Heart left ventricle (tissue), 16 donors: ENCODE measurements at places on chromosomes 11 and 22. TPM values are rescaled to one million over a fixed set of nuclear protein-coding genes. Genes with fewer than 3 reads are reported as not detected.

The MAPK11 gene
- total RNA-seq = 12.1 TPM

The FOSL1 gene
- 6.4 TPM for total RNA-seq

The HORMAD2 gene
- not detected for total RNA-seq

The E2F8 gene
- 2.3 TPM for total RNA-seq

The CREB3L1 gene
- total RNA-seq = 30.3 TPM

The UPK2 gene
- total RNA-seq = not detected

The RIMBP3C gene
- total RNA-seq = 0.19 TPM

DNA sequence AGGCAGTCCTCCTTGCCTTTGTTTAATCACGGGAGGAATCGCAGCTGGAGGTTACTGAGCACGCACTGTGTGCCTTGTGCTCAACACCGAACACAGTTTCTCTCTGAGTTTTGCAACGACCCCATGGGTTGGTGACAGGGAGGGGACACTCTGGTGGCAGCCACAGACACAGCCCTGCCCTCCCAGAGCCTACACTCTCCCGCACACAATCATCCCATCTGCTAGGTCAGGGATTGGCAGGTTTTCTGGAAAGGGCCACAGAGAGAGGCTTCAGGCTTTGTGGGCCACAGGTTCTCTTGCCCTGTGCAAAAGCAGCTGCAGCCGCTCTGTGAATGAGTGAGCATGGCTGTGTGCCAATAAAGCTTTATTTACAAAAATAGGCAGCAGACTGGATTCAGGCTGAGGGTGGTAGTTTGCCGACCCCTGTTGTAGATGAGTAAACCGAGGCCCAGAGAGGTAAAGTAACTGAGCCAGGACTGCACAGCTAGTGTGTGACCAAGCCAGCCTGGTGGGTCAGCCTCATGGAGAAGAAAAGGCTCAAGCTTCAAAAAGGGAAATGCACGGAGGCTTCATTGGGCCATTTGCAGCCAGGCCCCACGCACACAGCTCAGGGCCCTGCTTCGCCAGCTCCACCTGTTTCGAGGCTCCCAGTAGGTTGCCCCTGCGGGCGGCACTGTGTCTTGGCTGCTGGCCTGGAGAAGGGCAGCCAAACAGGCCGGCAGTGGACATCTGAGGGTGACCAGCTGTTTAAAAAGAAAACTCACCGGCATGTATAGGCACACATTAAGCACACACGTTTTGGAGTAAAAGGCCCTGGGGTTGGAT, 16.3 kb downstream of the LTO1 start:
- DNase-seq = no peak

DNA sequence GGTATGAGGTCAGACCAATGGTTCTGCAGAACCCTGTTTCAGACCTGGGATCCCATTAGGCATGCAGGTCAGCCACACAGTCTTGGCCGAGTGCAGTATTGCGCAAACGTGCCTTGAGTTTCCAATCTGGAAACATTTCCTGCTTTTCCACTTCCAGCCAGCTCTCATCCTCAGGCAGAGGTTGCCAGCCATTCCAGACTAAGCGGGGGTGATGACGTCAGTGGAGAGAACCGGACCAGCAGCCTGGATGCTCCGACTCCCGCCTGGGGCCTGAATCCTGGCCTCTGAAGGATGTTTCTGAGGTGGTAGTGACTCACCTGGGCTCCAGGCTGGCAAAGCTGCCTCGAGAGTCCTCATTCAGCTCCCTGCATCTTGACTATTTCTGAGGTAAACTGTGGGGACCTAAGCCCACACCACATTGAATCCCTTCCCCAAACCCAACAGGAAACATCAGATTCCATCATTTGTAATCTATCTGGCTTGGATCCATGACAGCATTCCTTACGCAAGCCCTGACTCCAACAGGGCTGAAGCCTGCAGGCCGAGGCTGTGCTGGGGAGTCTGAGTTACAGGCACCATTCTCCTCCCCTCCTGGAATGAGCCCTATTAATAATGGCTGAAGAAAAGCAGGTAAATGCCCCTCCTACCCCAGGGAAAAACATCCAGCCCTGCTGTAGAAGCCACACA, 83.0 kb downstream of the ABTB2 start:
- DNase-seq = peak; percentile 92

GRCh38 chr11:69131644-69132300, 24.0 kb upstream of the SMIM38 start:
- peak; percentile 70 for DNase-seq

GRCh38 chr11:78925387-78925786, 350.7 kb upstream of the NARS2 start:
- no peak for DNase-seq

GRCh38 chr22:44349594-44349993, 36.8 kb upstream of the SHISAL1 start:
- DNase-seq = no peak

GRCh38 chr22:23375031-23375827, 194.9 kb downstream of the BCR start:
- DNase-seq = no peak

DNA sequence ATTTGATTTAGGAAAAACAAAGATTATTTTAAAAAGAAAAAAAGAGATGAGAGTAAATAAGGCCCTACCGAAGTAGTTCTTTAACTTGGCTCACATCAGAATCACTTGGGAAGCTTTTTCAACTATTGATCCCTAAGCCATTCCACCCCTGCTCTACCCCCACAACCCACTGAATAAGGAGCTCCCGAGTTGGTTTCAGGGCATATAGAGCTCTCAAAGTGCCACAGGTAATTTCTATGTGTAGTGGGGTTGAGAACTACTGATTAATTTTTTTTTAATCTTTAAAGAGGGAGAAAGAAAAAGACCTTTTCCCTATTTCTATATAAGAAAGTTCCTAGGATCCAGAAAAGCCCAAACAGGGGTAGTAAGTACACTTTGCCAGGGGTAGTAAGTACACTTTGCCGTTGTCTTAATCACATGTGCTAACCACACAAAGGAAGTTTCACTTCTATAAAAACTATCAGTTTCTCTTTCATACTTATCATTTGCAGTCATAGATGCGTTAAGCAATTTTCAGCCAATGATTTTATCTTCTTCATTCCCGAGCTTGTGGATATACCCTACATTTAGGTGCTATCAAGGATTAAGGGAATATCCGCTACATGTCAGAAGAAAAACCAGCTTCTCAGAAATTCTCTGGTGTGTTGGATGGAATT, 108.4 kb upstream of the ZC3H12C start:
- DNase-seq = no peak

- DNase-seq = peak; percentile 54
Observed at GRCh38 chr22:44424867-44425693, 73.0 kb downstream of the RTL6 start.

GRCh38 chr22:27116312-27117086, 459.1 kb downstream of the MIAT start:
- no peak for DNase-seq

GRCh38 chr11:103359216-103359615, 250.0 kb downstream of the DYNC2H1 start:
- DNase-seq = no peak

GRCh38 chr11:10722307-10722706, 28.7 kb upstream of the CTR9 start:
- DNase-seq = no peak

GRCh38 chr11:76745561-76746207, 37.5 kb upstream of the TSKU start:
- DNase-seq = no peak

DNA sequence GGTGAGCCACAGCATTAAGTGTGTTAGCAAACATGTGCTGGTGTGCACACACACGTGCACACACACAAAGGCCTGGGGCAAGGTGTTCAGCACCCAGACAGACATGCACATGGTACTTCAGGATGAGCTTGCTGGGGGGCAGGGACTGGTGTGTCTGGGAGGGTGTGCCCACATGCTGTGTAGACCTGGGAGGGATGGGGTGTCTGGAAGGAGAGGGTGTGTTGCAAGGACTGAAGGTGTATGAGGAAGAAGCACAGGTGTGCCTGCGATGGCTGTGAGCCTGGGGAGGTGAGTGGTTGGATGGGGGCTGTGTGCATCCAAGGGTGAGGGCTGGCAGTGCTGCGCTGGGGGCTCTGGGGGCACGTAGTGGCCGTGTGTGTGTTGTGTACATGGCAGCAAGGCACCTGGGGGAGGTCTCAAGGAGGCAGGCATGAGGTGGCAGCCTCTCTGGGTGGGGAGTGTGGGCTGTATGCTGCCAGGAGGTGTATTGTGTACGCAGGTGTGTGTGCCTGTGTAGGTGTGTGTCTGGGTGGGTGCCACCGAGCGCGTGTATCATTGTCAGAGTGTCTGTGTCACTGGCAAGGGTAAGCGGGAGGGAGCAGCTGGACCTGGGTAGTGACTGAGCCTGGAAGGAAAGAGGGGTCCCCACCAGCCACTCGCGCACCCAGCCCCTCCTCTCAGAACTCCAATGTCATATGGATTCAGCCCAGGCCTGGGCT, 2.2 kb downstream of the NRXN2 start:
- no peak for DNase-seq

GRCh38 chr11:46554213-46555147, 39.3 kb downstream of the AMBRA1 start:
- no peak for DNase-seq
